Activated naive CD4-positive, alpha-beta T cell treated with anti-CD3 and anti-CD28 coated beads for 36 hours (primary cell): ENCODE measurements at places on chromosomes 4 and X.
A peak's percentile ranks its signal among the peaks of the same experiment; 100 is the strongest.

DNA sequence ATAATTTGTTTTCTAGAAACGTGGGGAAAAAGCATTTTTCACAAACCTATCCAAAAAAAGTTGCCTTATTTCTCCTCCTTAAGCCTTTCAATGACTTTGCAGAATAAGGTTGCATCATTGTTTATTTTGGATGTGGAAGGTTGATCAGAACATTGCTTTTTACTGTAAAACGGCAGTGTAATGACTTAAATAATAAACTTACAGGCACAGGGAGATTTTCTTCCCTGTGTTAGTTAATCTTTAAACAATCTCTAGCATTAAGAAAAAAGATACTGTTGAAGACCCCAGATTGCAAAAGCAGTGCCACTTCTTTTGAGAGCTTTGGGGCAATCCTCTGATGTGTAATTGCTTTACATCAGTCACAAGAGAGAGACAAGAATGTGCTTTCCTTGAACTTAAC is 153.4 kb downstream of the ARX start:
- DNase-seq, result no peak

DNA sequence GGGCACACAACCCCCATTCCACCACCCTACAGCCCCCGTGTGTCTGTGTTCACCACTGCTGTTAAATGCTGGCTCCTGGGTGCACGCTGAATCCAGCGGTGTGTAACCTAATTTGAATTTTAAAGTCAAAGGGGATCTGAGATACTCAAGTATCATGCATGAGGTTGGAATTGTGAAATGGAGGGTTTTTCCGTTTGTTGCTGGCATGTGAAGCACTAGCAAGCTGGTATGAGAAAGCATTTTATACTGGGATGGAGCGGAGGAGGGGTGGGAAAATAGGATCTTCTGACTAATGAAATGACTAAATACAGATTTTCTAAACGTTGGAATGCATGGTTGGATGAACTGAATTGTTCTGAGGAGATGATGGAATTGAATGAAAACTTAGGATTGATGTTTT is 36.9 kb upstream of the FAT1 start:
- no peak for DNase-seq

GRCh38 chrX:47644557-47645091 is 5.7 kb downstream of the ELK1 start:
- DNase-seq, result no peak

GRCh38 chr4:25860586-25861279 is 2.1 kb downstream of the SEL1L3 start:
- DNase-seq, result no peak

- DNase-seq, result no peak
These were observed 54.6 kb upstream of the TENM3 start for GRCh38 chr4:182188622-182189021.

DNA sequence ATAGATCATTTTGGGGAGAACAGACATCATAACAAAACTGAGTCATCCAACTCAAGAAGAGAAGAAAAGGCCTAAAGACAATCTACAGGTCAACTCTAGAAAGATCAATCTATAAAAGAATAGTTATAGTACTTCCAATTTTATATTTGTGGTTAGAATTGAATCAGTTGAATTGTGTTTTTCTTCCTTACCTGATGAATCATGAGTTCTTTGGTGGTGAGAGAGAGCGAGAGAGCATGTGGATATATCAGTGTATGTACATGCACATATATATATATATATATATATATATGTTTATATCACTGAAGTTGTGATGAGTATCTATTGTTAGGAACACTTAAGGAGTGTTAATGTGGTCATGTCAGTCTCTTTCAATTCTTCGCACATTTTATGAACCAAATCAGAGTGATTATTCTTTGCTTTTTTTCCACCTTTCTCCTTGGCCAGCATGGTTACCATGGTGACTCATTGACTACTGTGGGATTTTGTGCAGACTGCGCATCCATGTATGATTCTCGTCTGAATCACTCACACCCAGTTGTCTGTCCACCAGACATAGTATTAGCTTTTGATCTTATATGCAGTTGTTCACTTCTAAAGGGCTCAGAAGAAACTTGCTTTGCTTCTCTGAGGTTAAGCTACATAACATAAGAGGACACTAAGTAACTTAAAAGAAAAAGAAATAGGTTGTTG is 90.4 kb upstream of the RAB40AL start:
- DNase-seq, result no peak

DNA sequence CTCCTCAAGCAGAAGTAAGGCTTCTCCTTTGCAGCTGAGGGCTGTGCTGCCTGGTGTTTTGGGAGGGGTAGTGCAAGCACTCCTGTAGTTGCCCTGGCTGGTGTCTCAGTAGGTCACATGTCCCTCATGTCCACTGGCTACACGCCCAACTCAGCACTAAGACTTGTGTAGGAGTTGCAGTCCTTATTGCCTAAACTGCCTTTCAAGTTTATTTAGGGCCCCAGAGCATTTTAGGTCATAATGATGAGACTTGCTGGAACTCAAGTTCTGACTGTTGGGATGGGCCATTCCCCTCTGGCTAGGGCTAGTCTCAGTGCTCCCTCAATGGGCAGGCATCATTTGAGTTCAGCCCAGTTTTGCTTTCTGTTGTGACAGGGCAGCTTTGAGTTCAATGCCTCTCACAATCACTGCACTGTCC is 44.1 kb downstream of the PPM1K start:
- no peak for DNase-seq

GRCh38 chrX:86023811-86024210 is 23.5 kb downstream of the CHM start:
- DNase-seq, result no peak

- no peak for DNase-seq
These were observed 56.9 kb upstream of the PRPS1 start for GRCh38 chrX:107571296-107571998.

DNA sequence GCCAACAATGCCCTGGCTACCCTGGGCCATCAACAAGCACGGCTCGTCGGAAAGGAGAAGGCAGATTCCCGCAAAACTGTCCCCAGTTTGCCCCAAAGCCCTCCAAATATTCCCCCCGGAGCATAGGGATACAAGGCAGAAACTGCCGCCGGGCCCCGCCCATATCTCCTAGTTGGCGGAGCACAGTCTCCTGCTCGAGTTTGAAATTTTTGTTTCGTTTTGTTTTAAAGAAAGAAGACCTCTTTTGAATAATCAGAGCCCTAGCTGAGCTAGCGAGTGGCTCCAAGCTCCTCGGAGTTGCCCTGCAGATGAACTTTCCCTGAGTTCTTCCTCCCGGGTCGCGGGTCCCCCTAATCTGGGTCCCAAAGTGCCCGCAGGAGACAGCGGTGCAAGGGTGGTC is 138.1 kb upstream of the ZIC3 start:
- DNase-seq, result no peak

- DNase-seq, result peak; percentile 74
These were observed 29.6 kb upstream of the CHRNA9 start for GRCh38 chr4:40305328-40306170.

DNA sequence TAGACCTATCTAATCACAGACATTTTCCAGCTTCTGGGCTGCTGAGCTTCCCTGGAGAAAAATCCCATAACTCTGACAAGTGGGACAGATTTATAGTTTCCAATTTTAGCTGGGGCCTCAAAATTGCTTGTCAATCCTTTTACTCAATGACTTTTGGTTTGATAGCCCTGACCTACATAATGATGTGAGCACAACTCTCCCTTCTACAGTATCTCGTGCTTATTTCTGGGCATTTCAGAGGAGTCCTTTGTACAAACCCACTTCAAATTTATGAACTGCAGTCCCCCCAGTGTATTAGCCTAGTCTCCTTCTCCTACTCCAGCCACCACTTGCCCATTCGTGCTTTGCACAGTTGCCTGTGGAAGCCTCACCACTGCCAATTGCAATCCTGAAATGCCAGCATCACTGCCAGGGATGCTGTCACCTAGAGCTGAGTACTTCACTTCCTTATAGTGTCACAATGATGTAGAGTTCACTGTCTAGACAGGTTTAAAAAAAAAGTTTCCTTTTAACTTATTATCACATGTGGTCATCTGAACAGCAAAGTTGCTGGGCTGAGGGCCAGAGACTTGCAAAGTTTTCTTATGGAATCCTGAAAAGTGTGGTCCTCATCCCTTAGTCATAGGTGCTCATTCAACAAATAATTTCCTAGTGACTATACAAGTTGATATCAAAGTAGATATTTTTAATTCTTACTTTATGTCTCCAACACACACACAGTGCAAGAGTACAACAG is 21.2 kb downstream of the TRAM1L1 start:
- no peak for DNase-seq

GRCh38 chrX:56069299-56069931 is 162.7 kb upstream of the KLF8 start:
- DNase-seq, result no peak

DNA sequence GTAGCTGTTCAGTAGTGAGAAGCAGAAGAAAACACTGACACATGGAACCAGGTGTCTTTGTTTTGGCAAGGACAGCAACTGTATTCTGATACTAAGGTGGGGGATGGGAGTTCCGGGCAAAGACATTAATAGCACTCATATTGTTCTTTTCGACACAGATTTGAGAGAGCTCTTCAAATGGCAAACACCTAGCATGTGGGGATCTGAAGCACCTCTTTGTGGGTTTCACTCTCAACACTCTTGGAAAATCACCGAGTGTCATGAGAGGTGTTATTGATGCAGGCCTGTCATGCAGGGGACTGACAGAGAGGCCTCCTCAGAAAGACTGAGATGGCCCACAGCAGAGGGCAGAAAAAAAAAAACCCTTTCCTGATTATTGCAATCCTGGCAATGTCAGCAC is 228.4 kb upstream of the VCX start:
- DNase-seq, result no peak

DNA sequence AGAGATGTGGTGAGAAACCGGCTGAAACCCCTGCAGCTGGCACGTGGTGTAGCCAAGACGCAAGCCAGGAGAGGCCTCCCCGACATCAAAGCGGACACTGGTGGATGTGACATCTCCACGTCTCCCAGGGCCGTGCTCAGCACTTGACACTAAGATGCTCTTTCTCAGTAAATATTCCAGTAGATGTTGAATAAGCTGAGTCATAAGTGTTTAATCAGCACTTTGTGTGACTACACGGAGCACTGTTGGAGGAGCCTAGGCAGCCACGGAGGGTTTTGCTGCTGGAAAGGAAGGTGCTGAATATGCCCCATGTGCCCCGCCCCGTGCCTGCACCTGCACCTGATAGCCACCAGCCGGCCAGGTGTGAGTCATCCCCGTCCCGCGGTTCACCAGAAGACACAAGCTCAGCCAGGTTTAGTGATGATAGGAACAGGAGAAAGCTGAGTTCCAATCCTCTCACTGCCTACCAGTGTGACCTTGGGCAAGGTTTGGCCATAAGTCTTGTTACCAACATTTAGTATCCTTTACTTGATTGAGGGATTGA is 29.0 kb upstream of the C4orf50 start:
- no peak for DNase-seq

- DNase-seq, result no peak
These were observed 105.2 kb upstream of the HPGD start for GRCh38 chr4:174627473-174627872.

- DNase-seq, result no peak
These were observed 229.7 kb downstream of the EVC2 start for GRCh38 chr4:5478697-5479096.

GRCh38 chr4:137389911-137390520 is 142.3 kb downstream of the PCDH18 start:
- no peak for DNase-seq

GRCh38 chrX:87616371-87616770 is 98.8 kb downstream of the KLHL4 start:
- DNase-seq, result no peak

DNA sequence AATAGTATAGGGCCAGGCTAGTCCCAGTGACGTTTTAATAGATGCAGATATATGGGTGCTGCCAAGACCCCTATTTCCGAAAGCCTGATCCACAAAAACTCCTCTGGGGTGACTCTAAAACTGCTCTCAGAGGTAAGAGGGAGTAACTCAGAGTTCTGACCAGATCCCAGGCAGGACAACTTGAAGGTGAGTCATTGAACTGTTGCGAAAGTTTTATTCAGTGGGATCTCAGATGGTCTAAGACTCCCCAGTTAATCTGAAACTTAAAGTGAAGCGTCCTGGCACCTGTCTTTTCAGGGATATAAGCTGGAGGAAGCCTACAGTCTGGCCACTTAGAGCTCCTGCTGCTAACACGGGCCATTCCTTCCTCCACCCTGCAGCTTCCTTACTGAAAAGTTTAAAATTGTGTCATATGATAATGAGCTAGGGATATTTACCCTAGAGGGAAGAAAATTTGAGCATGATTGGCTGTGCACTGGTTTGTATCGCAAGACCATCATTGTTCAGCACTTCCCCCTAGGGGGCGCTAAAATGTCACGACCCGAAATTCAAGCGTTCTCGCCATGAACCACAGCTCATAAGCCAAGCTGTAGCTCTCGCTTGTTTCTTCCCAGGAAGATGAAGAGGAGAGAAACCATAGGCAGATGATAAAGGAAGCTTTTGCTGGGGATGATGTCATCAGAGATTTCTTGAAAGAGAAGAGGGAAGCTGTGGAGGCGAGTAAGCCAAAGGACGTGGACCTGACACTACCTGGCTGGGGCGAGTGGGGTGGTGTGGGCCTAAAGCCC is 19.5 kb downstream of the UTP14A start:
- peak; percentile 81 for DNase-seq

DNA sequence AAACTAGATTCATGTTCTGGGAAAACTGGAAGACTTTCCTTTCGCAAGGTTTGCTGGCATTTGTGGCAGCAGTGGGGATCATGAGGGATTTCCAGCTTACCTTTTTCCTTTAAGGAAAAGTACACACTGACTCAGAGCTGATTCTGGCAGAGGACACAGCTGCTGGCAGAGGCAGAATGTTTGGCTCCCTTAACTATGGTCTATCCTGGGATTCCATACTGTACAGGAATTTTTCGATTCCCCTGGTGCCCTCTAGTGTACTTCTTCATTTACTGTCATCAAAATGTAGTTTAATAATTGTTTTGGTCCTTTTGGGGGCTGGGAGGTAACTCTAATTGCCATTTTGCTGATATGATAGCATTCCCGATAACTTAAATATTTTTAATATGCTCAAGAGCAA is 152.7 kb downstream of the GABRG1 start:
- no peak for DNase-seq

DNA sequence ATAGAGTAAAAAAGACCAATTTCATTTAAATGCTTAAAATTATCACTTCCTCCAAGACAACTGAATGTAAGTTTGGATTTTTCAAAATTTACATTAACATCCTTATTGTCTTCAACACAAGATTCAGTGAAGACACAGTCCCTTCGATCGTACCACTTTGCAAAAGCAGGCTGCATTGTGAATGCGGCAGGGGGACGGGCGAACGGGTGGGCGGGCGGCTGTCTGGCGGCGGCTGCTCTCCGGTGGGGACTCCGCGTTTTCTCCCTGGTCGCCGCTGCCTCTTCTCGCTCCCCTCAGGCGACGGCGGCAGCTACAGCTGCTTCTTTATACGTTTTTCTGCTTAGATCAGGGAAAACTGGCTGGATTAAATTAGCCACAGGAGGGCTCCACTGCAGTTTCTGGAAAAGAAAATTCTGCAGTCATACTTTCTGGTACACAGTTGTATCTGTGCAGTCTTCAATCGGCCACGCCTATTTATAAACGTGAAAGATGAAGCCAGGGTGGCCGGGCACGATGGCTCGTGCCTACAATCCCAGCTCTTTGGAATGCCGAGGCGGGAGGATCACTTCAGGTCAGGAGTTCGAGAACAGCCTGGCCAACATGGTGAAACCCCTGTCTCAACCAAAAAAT is 33.9 kb upstream of the HPF1 start:
- DNase-seq, result peak; percentile 49

- DNase-seq, result peak; percentile 61
These were observed 67.3 kb upstream of the VBP1 start for GRCh38 chrX:155148724-155149537.

- DNase-seq, result no peak
These were observed 35.8 kb downstream of the GPM6A start for GRCh38 chr4:175776217-175776616.
